ENCODE measurements at places on chromosomes 6 and 20.

GRCh38 chr6:17388365-17388764 lies 5.0 kb upstream of the CAP2 start:
- no peak for DNase-seq

DNA sequence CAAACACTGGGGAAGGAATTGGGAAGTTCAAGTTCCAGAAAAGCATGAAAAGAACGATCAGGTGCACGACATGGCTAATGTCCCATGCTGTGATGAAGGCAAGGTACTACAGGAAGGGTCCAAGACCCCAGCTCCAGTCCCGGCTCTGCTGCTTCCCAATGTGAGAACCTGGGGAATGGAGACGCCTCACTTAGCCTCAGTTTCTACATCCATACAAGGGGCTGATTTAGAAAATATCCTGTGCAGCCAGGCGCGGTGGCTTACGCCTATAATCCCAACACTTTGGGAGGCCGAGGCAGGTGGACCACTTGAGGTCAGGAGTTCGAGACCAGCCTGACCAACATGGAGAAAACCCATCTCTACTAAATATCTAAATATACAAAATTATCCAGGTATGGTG lies 80.7 kb upstream of the NFATC2 start:
- DNase-seq: no peak

DNA sequence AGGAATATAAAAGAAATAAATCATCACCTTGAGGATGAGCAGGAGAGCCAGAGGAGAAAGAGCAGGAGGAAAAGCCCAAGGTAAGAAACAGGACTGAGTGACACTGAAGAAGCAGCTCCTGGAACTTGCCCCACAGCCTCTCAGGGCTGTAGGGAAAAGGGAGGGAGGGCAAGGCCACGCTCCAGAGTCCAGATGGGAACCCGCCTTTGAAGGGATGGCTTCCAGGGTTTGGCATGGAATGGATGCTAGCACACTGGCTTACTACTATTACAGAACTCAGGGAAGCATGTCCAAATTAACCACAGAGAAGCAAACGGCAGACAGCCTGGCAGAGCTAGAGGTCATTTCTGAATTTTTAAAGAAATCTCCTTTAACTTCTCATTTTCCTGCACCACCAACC lies 26.8 kb downstream of the RALGAPA2 start:
- no peak for DNase-seq

DNA sequence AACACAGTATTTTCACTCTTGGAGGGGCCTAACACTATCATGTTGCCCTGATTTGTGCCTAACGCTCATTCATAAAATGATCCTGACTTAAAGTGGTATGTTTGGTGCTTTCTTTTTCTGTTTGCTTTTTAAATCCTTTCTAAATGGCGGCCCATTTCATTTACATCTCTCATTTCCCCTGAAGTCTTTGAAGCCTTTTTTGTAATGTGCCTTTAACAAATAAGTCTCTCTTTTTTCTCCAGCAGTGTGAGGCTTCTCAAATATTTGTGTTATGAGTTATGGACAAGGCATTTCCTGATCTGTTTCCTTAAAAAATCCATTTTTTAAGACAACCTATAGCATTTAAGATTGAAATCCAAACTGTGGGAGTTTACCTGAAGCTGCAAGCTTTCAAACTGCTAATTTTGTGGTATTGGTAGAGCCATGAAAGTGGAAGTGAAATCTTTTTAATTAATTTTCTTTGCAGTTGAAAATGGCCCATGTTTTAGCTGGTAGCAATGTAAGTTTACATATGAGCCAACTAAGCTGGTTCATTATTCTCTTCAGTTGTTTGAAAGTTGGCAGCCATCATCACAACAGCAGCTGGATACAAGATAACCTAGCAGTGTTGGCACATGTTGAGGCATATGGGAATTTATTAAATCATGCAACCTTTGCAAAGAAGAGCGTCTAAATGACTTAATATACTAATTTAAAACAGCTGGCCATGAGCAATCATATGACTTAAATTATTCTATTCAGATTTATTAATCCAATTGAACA lies 469.7 kb downstream of the CDKAL1 start:
- DNase-seq: no peak

- DNase-seq: no peak
Measured at GRCh38 chr6:167107787-167108186, 15.1 kb upstream of the CCR6 start.

- no peak for DNase-seq
Measured at GRCh38 chr6:39213195-39213920, 15.9 kb downstream of the KCNK5 start.

DNA sequence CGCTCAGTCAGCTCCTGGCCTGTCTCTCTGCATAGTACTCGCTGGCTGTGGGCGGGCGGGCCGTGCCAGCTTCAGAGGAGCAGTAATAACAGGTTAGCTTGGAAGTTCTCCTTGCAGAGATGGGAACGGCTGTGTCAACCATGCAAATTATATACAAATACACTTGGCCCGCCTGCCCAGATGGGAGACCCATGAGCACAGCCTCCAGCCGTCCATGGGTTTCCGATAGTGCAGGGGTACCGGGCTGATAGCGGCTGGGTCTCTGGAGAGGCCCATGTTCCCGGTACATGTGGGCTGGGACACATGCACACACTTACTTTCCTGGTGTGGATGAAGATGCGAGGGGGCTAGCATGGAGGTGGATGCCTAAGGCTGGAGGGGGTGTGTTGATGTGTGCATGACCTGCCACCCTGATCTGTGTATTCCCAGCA lies 12.8 kb upstream of the ZNF831 start:
- DNase-seq: no peak
